Stimulated activated CD4-positive, alpha-beta T cell treated with anti-CD3 and anti-CD28 coated beads, Interleukin-15, amount 100 ng/mL, for 48 hours (primary cell): ENCODE measurements at places on chromosomes 16 and 17.

DNA sequence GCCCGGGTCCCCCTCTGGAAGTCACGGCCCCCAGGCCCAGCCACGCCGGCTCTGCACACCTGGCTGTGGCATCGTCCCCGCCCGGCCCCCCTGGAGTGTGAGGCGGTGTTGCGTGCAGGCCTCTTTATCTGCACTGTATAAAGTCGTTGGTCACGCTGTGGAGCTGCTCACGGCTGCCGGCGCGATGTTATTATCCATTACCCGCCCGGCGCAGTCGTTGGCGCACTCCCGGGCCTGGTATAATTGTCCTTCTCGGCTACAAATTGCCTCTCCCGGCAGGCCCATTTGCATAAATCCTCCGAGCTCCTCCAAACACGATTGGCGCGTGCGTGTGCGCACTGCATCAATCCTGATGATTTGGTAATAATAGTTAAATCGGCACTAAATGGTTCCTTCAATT is 57.8 kb downstream of the BAHCC1 start:
- DNase-seq, result no peak

GRCh38 chr16:79286646-79287423 is 313.7 kb downstream of the MAF start:
- DNase-seq, result no peak

DNA sequence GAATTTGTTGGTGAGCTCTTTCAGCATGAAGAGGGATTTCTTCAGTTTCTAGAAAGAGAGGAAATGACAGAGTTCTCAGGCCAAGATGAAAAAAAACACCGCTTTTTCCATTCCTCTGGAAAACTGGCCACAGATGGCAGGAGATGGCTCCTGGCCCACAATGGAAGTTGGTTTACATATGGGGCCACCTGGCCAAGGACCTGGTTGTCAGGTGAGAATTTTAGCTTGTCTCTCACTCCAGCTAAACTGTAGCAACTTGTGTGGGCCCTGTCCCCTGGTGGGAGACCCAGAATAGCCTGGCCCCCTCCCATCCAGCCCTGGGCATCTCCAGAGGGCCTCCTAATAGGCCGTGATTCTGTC is 33.6 kb downstream of the LGALS9 start:
- no peak for DNase-seq

GRCh38 chr16:70777973-70778406 is 23.0 kb downstream of the VAC14 start:
- DNase-seq, result no peak

GRCh38 chr17:77373299-77374169 is 232.8 kb downstream of the SEC14L1 start:
- no peak for DNase-seq

GRCh38 chr16:27745348-27745747 is 195.4 kb downstream of the KATNIP start:
- no peak for DNase-seq

- DNase-seq, result no peak
Observed at GRCh38 chr17:42893359-42893758, 7.2 kb upstream of the G6PC1 start.

DNA sequence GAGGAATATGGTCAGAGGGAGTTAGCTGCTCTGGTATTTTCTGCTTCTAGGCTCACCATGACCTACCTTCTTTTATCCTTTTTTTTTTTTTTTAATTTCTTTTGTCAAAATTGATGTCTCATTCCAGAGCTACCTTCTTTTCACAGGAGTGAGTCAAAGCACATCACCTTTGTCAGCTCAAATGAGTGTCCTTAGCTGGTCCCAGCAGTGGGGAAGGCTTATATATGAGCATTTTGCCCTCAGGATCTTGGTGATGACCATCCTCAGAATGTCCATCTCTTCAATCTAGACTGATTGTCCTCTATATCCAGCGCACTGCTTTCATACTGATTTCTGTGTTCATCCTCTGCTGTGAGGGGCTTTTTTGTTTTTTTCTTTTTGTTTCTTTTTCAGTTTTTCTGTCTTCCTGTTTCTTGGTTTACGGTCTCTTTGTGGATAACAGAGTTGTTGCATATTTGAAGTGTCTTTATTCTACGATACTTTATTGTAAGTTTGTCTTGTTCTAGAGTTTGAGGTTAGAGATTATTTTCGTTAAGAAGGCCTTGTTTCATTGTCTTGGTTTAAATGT is 24.9 kb downstream of the CBFB start:
- DNase-seq, result no peak

DNA sequence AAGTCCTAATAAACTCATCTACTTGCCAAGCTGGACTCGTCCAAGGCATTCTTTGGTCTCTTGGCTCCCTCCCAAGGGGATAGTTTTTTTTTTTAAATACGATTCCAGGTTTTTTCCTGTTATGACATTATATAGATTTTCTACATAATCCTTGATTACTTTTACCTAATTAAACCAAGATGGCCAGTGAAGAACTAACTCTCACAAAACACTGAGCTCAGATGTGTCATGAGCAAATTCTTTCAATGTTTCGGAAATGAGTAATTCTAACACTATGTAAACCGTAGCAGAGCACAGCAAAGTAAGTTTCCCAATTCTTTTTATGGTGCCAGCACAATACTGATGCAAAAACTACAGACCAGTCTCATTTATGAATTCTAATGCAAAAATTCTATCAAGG is 1.8 kb downstream of the ZNF23 start:
- DNase-seq, result no peak

DNA sequence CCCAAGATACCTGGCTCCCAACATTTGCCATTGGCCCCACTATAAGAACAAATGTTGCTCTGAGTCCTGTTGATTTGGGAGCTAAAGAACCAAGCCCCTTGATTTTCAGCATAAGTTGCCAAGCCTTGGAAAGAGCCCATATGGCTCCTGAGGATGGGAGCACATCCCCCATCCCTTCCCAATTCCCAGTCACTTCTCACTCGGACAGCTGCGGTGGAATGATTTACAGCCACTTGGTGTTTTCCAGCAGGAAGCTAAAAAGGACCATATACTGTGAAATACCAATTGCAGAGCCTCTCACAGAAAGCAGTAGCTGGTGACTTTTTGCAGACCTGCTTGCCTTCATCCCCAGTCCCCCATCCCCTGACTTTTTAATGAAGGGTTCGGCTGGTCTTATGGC is 524.6 kb downstream of the GRIN2A start:
- no peak for DNase-seq

- no peak for DNase-seq
Observed at GRCh38 chr17:82389379-82389778, 17.8 kb downstream of the UTS2R start.

DNA sequence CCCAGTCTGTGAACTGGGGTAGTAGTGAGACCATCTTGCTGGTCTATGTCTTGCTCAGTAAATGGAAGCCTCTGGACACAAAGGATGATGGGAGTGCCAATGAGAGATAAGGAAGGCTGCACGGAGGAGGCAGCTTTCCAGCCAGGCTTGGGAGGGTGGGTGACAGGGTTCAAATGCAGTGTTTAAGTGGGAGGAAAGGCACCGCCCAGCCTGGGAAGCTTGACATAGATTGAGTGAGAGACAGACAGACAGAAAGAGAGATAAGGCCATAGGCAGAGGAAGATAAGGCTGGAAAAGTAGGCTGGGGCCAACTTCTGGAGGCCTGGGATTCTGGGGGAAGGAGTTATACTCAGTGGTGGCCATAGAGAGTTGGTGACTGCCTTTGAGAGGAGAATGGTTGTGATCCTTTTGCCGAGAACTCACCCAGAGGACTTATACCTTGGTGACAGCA is 7.2 kb upstream of the COL1A1 start:
- no peak for DNase-seq

GRCh38 chr16:20995711-20996110 is 95.1 kb downstream of the LYRM1 start:
- no peak for DNase-seq

DNA sequence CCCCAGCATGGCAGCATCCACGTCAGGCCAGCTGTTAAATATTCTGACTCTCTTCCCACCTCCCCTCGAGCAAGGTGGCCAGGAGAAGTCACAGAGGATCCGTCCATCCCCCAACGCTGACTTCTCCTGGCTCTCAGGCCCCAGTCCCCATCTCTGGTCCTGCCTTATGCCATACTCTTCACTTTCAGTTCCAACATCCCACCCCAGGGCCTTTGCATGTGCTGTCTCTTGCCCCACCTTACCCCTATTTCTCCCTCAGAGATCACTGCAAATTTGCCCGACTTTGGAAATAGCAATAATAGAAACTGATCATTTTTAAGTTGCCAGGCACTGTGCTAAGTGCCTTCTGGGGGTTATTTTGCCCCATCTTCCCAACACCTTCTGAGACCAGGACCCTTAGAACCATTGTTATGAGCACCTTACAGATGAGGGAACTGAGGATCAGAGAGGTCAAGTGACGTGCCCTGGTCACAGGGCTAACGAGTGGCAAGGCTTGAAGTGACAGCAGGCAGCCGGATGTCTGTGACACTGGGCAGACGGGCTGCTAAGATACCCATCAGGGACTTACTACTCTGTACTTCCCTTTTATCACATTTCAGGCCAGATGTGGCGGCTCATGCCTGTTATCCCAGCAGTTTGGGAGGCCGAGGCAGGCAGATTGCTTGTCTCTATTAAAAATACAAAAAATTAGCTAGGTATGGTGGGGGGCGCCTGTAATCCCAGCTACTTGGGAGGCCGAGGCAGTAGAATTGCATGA is 17.7 kb downstream of the HID1 start:
- no peak for DNase-seq

DNA sequence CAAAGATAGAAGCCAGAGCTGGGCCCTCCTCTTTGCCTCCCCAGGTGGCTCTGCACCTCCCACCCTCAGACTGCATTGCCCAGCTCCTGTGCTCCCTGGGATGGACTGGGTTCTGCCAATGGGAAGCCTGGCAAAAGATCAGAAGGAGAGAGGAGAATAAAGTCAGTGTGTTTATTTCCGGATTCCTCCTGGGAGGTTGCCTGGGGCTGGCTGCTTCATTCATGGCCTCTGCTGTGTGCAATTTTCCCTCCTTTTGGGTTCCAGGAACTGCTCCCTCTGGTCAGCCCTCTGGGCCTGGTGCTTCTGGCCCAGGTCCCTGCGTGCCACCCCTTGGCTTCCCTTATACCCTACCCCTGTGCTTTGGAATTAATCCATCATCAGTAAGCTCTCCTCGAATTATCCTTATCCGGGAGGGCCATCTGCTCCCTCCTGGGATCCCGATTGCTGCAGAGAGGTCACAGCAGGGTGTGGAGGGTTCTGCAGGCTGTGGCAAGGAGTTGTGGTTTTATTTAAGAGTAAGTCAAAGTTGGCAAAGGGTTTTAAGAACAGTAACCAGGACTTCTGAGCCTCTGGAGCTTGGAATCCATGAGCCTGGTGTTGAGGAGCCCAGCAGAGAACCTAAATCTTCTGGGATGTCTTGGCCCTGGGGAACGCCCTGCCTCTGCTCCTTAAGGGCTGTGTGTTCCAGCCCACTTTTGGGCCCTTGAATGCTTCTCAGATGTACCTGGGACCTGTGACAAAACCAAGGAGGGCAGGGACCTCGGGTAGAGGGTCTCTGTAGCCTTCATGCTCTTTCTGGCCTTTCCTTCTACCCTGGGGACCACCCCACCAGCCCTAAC is 8.2 kb upstream of the MMP2 start:
- no peak for DNase-seq

- no peak for DNase-seq
Observed at GRCh38 chr17:38428643-38429371, 543 bp downstream of the ARHGAP23 start.

- DNase-seq, result no peak
Observed at GRCh38 chr16:66524601-66525164, 25.2 kb downstream of the TK2 start.

DNA sequence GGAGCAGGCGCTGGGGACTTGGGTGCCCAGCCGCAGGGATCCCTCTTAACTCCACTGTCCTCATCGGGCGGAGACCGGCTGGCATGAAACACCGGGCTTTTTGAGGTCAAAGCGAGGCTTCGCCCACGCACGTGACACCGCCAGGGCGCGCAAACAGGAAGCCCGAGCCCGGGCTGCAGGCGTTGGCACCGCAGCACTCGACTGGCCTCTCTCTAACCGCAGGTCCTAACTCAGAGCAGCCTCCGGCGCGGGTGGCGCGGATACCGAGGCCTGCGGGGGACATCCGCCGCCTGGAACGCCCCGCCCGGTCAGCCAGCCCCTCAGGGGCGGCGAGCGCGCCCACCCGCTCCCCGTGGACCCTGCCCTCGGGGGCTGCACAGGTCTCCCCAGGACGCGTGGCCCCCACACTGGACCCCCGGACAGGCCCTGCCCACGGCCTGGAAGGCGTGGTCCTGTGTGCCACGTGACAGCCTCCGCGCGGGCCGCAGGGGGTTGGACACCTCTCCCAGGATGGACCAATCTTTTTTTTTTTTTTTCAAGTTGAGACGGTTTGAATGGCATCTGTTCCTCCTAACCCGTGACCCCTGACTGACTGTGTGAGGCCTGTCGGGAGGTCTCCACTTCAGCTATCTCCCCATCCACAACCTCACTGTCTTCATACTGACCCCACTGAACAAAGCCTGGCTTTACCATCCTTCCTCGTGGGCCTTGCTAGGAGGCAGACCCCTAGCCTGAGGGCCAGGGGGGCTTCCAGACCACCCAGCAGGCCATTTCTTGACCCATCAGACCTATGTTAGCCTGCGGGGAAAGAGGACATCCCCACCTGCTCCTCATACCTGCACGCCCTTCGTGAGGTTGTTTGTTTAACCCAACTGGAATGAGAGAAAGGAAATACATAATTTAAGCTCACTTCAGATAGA is 8.4 kb upstream of the SLC47A2 start:
- peak; percentile 42 for DNase-seq

- no peak for DNase-seq
Observed at GRCh38 chr17:8572764-8573163, 57.8 kb downstream of the MYH10 start.

DNA sequence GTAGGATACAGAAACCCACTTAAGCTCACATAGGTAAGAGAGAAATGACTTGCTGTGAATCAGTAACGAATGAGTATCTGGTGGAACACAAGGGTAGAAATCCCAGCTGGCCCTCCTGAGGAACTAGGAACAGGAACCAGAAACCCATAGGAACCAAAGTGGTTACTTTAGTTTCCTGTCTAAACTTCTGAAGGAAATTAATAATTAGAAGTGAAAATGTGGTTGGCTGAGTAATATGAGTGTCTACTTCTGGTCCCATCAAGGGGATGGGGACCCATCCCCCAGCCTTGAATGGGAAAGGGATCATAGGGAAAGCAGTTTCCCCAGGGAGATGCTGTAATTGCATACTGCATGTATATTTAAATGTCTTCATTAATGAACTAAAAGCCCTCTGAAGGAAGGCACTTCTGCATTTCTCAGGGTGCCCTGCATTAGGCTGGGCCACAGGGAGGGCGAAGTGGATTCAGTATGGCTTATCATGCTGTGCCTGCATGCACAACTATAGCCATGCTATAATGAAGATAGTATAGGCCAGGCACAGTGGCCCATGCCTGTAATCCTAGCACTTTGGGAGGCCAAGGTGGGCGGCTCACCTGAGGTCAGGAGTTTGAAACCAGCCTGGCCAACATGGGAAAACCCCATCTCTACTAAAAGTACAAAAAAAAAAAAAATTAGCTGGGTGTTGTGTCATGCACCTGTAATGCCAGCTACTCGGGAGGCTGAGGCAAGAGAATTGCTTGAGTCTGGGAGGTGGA is 45.6 kb downstream of the CYB5B start:
- DNase-seq, result no peak
